Muscle of back (tissue), 13 donors: ENCODE measurements at places on chromosomes 3 and 15. TPM values are rescaled to one million over a fixed set of nuclear protein-coding genes. Genes with fewer than 3 reads are reported as not detected.

GPR62 gene
- polyA plus RNA-seq = 0.38 TPM

KCNMB3 gene
- polyA plus RNA-seq = 5.0 TPM

CNTN3 gene
- 11.2 TPM for polyA plus RNA-seq

CDHR4 gene
- not detected for polyA plus RNA-seq

ATP8B4 gene
- polyA plus RNA-seq = 1.6 TPM

DNA sequence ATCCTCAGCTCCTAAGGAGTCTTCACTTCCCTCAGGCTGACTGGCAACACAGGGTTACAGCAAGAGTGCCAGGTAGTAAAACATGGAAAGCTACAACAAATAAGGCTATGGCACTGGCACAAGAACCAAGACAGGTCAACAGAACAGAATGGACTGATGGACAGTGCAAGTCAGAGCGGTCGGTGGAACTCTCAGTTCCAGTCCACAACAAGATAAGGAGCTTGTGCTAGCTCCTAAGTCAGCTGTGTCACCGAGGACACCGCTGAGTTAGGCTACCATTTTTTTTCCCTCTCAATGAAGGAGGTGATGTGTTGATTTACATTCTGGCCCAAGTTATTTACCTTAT lies 55.9 kb upstream of the LIMD1 start:
- DNase-seq = no peak

DNA sequence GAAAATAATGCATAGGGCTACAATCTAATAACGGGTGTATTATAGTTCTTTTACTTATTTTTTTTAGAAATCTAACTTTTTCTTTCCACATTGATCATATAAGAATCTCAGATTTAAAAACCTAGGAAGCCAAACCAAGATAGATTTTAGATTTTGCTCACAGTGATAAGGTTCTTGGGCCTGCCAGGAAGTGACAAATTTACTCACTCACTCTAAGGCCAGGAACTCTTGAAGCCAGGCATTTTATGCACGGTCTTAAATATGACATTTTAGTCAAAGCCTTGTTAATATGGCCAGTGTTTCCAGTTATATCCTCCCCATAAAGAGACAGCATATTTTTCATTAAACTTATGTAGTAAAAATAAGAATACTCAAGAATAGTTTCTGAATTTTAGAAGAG lies 271.4 kb downstream of the SQOR start:
- DNase-seq = no peak

DNA sequence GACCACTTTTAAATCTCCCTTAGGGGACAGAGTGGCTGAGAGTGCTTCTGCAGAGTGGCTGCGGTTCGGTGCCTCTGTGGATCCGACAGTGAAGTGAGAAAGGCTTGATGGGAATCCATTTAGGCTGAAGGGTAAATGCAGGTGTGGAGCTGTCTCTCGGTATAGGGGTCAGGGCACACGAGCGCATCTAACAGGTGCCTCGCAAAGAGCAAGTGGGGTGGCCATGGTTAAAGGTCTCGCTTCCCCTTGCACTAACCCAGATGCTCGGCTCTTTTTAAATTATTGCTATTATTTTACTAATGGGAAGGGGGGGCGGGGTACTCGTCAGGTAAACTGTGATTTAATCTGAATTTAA lies 598 bp upstream of the GJD2 start:
- DNase-seq = no peak

DNA sequence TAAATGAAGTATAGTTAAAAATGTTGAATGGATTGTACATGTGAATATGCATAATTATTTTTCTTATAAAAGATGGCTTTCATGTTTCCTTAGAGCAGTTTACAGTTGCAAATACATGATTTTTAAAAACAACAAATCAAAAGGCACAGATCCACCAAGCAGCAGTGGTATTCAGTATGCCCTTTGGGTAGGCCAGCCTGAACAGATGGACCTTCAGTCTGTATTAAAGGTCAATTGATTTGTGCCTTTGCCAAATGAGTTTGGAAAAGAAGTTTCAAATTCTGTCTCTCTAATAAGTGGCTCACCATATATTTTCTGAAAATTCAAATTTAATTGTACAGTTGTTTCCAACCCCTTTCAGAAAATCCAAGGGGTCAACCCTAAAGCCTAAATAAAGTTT lies 477.1 kb downstream of the NSUN3 start:
- no peak for DNase-seq

DNA sequence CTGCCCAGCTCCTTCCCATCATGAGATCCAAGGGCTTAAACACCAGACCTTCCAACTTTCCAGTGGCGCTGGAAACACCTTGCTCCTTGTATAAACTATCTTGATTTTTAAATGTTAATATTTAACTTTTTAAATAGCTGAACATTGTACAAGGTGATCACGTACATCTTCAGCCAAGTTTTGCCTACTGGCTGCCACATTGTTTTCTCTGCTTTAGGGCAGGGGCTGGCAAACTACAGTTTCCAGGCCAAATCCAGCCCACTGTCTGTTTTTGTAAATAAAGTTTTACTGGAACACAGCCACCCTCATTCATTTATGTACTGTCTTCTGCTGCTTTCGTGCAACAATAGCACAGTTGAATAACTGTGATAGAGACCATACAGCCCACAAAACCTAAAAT lies 27.6 kb upstream of the FOXP1 start:
- no peak for DNase-seq

DNA sequence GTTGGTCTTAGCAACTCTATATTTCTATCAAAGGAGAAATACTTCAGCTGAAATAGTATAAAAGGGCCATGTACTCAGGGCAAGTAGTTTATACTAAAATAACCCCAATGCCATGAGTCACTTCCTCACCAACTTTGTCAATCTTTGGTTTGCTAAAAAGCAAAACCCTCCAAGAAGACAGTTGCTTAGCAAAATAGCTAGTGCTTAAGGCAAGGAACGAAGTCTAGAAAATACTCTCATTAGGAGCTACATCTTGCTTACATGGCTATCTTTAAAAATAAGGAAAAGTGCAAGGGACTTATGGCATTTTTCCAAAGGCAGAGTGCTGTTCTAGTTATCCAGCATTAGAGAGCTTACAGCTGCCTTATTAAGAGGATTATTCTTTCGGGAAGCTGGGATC lies 28.4 kb downstream of the P3H2 start:
- DNase-seq = no peak

GRCh38 chr15:67021455-67021854 lies 43.9 kb upstream of the SMAD3 start:
- no peak for DNase-seq

DNA sequence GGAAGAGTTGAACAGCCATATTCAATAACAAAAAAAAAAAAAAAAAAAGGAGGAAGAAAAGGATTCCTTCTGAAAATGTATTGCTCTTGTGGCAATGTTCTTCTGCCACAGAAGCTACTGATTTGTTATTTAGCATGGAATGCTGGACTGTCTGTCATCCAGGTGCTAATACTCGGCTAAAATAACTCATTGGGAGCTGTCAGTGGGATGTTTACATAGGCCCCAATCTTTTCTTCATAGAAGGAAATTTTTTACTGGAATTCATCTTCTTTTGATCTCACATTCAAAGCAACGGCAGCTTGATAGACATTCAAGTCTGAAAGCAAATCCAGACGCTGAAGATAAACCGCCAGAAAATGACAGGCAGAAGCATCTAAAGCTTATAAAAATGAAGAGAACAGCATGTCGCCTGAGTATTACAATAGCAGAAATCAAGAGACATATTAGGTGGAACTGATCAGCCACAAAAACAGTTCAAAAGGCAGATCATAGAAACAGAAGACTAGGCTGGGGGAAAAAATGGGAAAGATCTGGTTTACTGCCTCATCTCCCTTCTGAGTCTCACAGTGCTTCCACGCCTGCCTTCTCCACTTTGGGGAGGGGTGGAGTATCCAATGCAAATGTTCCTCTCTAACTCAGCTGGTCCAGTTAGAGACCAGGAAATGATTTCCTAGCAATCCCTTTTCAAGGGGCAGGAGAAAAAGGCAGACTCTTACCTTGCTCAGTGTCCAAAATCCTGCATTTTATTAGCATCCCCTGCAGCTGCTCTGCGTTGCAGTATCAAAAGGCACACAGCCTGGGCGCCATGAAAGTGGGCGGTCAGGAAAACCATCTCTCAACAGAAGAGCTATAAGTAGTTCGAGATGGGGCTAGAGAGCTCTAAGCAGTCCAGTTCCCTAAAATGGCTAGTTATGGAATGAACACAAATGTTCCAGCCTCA lies 451.9 kb downstream of the FOXP1 start:
- peak; percentile 62 for DNase-seq

GRCh38 chr15:45177285-45177684 lies 10.5 kb downstream of the SHF start:
- DNase-seq = no peak
